ENCODE measurements at places on chromosomes 16 and 17.

GRCh38 chr17:1087381-1088241 is 90.7 kb downstream of the TIMM22 start:
- peak; percentile 65 for DNase-seq

GRCh38 chr16:77225182-77225581 is 26.0 kb downstream of the SYCE1L start:
- DNase-seq: no peak

GRCh38 chr16:84483882-84484565 is 20.4 kb downstream of the MEAK7 start:
- no peak for DNase-seq

DNA sequence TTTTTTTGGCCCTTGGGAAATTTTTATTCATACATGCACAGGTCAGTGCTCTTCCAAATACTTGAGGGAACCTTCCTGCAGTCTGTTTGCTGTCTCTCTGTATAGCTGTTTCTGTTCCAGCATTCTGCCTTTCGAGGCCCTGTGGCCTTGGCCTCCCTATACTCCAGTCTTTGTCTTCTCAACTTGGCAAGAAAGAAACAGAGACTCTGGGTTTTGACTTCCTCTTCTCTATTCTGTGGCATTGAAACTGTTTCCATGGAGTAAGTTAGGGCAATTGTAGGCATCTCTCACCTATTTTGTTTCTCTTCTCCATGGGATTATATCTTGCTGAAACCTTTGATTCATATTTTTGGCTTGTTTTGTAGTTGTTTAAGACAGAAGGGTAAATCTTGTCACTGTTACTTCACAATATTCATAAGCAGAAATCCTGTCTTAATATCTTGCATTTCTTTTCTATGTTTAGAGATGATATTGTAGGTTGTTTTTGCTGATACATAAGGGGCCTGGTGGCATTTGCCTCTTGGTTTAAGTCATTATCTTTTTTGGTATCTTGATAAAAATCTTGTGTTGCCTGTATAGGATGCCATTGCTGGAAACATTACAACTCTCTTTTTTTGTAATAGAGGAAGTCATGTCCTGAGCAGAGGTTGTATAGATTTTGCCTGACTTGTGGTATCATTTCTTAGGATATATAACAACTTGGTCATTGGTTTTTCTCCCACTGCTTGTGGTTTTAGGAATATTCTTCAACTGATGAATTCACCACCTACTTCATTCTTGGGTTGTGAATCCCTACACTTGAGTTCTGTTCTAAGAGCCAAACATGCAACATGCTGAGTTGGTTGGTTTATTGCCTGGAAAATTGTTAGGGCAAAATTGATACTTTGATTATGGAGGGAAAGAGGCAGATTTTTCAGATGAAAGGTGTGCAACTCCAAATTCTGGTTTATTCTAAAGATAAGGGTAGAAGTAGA is 168.6 kb downstream of the FTO start:
- DNase-seq: peak; percentile 51

- no peak for DNase-seq
Measured at GRCh38 chr16:89115216-89115861, 21.7 kb downstream of the ACSF3 start.

GRCh38 chr16:66220702-66221101 is 145.8 kb upstream of the CDH5 start:
- no peak for DNase-seq

GRCh38 chr17:79980246-79981043 is 55.2 kb downstream of the TBC1D16 start:
- DNase-seq: no peak

DNA sequence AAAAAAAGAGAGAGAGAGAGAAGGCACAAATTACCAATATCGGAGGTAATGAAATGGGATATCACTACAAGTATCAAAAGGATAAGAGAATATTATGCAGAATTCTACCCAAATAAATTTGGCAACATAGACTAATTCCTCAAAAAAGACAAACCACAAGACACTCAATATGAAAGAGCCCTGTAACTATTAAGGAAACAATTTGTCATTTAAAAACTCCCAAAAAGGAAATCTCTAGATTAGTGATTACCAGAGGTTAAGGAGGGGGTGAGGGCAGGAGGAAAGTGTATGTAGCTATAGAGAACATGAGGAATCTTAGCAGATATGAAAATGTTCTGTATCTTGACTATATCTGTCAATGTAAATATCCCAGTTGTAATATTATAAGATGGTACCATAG is 54.0 kb downstream of the CFDP1 start:
- no peak for DNase-seq

DNA sequence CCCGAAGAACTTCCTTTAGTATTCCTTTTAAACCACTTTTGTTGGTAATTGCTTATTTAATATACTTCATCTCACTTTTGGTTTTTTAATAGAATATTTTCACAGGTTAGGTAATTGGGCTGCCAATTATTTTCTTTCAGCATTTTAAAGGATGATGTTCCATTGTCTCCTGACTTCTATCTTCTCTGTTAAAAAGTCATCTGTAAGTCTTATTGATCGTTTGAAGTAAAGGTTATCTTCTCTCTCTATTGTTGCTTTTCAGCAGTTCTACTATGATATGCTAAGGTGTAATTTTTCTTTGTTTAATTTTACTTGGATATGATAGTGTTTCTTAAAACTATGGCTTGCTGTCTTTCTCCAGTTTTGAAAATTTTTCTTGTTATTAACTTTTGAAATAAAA is 307.5 kb downstream of the MAP2K4 start:
- DNase-seq: no peak

- DNase-seq: no peak
Measured at GRCh38 chr17:65548269-65548969, 13.0 kb downstream of the AXIN2 start.

DNA sequence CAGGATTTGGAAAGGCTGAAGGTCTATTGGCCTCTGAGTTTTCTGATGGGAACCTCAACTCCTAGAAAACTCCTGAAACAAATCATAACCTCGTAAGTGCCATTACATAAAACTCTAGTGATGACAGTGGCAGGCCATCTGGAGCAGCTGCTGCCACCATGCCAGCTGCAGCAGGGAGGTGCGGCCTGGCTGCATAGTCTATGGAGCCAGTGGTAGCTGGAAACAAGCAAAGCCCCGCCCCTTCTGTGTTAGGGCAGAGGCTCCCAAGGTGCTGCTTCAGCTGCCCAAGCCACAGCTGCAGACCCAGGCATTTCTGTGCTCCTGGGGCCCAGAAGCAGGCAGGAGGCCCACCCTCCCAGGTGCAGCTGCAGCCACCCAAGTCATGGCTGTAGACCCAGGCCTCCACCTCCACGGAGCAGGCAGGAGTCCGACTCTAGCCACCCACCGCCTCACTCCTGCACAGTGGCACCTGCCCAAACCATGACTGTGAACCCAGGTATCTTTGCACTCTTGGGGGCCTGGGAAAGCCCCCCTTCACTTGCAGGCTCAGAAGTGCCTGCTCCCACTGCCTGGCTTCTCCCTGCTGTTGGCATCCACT is 254.1 kb upstream of the KCNJ16 start:
- DNase-seq: no peak

GRCh38 chr17:55316499-55316898 is 51.7 kb downstream of the HLF start:
- DNase-seq: no peak

DNA sequence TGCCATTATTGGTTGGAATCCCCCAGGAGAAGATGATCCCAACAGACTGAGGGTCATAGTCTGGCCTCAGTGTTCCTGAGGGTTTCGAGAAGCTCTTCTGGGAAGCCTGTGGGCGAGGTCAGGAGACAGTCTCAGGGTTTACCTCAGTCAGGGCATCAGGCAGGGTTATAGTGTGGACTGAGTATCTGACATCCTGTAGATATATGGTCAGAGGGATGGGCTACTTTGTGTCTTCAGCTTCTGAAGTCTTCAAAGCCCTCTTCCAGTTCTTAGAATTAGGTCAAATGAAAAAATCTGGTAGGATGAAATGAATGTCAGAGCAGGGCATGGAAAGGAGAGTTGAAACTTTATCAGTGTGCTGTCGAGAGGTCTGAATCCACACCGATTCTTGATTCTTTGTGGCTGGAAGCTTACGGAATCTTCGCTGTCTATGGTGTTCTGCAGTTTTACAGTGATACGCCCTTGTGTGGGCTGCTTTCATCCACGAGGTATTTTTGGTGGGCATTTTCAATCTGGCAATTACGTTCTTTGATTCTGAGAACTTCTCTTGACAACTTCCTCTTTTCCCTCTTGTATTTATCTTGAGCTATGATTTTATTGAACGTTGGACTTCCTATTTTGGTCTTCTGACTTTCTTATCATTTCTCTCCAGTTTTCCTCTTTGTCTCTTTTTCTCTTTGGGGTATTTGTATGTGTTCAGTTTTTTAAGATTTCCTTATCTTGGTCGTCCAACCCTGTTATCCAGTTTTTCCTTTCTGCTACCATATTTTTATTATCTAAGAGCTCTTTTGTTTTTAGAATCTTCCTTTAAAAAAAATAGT is 30.4 kb downstream of the BPTF start:
- DNase-seq: no peak

DNA sequence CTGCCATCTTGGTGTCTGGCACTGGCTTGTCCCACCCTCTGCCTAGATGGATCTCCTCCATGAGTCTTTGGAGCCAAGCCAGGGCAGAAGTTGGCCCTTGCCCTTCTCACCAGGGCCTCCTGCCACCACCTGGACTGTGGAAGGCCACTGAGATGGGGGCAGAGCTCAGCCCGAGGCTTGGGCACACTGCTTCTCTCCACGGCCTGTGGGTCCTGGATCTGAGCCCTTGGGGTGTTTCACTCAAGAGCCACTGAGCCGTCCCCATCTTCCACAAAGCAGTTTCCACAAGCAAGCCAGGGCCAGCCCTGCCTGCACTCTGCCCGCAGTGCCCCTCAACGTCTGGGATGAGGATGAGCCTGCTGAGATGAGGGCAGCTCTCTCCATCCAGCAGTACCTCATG is 16.7 kb upstream of the CD300A start:
- no peak for DNase-seq

DNA sequence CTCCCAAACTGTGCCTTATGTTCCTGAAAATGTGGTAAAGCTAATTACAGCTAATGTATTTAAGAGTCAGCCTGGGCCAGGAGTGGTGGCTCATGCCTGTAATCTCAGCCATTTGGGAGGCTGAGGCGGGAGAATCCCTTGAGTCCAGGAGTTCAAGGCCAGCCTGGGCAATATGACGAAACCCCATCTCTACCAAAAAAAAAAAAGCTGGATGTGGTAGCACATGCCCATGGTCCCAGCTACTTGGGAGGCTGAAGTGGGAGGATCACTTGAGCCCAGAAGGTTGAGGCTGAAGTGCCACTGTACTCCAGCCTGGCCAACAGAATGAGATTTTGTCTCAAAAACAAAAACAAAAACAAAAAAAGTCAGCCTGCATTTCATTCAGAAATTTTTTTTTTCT is 33.2 kb upstream of the C17orf78 start:
- DNase-seq: no peak

DNA sequence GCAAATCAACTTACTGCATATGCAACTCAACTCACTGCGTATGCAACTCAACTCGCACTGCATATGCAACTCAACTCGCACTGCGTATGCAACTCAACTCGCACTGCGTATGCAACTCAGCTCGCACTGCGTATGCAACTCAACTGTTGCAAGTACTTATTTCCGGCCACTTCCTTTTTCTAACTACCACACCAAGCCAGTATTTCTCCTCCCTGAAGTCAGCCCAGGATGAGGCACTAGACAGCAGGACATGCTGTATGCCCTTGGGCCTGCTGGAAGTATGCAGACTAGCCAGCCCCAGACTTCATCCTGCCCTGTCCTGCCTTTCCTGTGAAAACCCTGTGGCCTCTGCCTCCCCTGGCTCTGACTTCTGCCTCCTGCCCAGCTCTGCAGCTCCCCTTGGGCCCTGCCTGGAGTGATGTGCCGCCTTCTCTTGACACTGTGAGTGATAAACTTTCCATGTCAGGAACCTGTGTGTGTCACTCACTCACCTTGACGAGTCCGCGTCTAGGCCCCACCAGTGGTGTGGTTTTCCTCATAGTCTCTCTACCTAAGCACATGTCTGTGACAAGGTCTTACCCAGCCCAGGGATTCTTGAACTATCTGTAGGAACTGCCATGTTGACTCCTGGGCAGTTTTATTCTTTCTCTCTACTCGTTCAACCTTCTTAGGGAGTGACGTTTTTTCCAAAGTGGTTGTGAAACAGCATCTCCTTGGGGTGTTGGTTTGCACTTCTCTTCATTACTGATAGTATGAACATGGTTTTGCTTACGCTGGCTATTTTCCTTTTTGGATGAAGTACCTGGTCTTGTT is 16.4 kb downstream of the ZNF778 start:
- no peak for DNase-seq

DNA sequence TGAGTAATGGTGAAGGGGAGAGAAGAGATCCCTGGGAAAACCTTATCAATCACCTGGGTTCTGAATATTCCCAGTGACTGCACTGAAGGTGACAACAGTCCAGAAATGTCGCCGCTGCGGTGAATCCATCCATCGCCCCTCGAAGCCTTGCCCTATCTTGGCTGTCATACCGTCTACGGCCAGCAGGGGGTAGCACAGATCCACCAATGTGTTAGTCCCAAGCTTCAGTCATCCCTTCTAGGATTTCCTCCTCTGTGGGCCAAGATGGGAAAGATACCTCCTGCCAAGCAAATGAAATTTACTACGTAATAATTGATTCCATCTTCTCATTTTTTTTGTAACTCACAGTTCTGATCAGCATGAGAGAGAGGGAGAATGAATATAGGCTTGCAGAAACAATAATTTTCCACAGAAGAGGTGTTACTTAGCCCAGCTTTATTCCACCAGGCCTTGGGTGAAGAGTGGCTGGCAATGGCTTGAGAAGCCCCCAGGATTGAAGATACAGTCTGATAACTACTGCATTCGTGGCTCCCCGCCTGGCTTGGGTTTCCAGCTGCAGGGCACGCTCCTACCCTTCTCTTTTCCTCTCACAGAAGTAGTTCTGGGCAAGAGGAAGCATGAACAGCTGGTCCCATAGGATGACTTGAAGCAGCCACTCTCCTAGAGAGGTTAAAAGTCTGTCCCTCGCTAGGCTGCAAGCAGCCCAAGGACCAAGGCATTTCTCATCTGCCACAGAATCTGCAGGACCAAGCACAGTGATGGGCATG is 2.6 kb upstream of the FMNL1 start:
- peak; percentile 95 for DNase-seq

GRCh38 chr17:44760474-44761308 is 1.9 kb downstream of the ADAM11 start:
- no peak for DNase-seq

DNA sequence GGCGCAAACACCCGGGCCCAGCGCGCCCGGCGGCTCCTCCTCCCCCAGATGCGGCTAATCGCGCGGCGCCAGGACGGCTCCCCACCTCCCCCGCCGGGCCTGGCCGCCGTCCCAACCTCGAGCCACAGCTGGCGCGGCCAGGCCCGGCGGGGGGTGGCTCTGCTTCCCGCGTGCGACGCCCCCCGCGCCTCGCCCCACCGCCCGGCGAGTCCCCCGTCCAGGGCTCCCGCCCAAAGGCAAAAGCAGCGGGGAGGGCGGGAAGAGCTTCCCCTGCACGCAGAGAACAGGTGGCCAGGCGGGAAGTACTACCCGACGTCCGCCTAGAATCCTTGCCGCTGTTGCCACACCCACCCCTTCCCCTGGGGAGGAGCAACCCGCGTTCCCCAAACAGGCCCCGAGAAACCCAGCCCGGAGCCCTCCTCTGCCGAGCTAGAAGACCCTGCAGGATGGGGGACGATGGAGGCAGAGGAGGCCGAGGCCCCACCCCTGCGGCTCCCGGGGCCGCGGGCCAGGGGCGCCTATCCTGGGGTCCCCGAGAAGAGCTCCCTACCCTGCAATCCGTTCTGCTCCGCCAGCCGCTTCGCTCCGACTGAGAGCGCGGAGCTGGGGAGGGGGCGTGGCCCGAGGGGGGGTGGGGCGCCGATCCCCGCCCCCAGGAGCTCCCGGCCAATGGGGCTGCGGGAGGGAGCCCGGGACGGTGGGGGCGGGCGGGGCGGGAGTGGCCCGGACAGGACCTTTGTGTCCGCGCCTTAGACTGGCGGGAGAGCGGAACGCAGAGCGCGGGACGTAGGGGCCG is at the start of gene CARHSP1:
Gene CARHSP1, minus strand, starts transcription at position 591 of the 796 bp plus-strand sequence. CDS start 9,678 bp downstream, outside the sequence.
- DNase-seq: peak; percentile 97
